ENCODE measurements at places on chromosomes 3 and 15. TPM values are rescaled to one million over a fixed set of nuclear protein-coding genes. Genes with fewer than 3 reads are reported as not detected.
A peak's percentile ranks its signal among the peaks of the same experiment; 100 is the strongest.

GRCh38 chr3:112633191-112633590 lies 7.8 kb downstream of the CCDC80 start:
- peak; percentile 26 for DNase-seq

- DNase-seq: no peak
Measured at GRCh38 chr3:23175341-23176083, 27.6 kb upstream of the UBE2E2 start.

DNA sequence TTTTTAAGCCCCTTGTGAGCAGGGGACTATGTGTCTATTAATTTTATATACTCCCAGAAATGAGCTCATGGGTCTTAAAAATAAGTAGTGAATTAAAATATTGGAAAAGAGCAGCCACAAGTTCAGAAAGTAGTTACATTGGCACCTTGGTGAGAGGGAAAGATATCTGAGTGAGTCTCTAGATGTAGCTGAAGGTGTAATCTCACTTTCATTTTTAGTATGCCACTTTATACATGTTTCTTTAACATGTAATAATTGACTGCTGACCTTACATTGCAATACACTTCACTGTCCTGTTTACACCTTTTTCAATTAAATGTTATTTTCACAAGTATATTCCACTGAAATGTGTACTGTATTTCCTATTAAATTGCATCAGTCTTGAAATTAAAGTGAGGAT lies 12.1 kb upstream of the PAK6 start:
- DNase-seq: no peak

DNA sequence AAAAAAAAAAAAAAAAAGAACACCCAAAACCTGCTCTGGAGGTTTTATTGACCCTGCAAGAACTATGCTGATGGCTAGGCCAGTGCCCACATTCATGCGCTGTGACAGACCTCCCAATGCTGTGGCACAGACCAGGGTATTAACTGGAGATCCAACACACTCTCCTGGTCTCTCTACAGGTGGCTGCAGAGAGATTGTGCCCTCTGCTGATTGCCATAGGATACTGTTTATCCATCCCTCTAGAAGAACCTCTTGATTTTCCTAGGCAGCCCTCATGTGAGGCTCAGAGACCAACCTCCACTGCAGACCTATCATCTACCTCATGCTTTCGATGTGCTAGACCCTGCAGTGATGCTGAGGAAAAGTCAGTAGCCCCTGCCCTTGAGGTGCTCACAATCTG lies 125.5 kb upstream of the TRIM42 start:
- no peak for DNase-seq

GRCh38 chr3:163196815-163197374 lies 1700.3 kb downstream of the OTOL1 start:
- DNase-seq: no peak

- peak; percentile 50 for DNase-seq
Measured at GRCh38 chr15:72271895-72272212, 500 bp downstream of the PARP6 start.

GRCh38 chr15:77023576-77024272 lies 28.8 kb downstream of the PSTPIP1 start:
- no peak for DNase-seq

GRCh38 chr3:58035524-58036255 lies 27.5 kb downstream of the FLNB start:
- DNase-seq: peak; percentile 76

GRCh38 chr3:110588906-110589305 lies 482.7 kb upstream of the NECTIN3 start:
- DNase-seq: no peak

DNA sequence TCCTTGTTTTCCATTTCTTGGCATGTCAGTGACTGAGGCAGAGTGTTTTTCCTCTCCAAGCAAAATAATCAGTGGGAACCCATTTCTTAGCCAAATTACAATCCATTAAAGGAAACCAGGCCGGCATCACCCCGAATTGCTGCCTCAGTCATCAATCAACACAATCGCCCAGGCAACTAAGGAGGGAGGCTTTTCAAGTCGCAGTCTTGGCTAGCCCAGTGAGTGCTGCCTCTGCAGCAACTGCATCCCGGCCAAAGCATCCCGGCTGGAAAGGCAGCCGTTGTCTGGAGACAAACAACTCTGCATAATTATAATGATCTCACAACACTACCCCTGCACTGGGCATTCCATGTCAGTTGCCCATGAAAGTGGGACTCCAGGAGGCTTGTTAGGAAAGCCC lies 213.5 kb upstream of the PRICKLE2 start:
- no peak for DNase-seq

DNA sequence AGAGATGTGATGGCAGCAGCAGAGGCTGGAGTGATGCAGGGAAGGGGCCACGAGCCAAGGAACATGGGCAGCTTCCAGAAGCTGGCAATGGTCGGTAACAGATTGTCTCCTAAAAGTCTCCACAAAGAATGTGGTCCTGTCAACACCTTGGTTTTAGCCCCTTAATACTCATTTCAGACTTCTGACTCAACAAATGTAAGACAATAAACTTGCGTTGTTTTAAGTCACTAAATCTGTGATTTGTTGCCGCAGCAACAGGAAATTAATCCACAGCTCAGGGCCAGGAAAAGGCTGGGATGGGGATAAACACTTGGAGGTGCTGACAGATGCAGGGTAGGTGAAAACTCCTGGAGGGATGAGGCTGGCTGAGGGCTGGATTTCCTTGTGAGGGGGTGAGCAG lies 69.9 kb downstream of the OXNAD1 start:
- peak; percentile 85 for DNase-seq

DNA sequence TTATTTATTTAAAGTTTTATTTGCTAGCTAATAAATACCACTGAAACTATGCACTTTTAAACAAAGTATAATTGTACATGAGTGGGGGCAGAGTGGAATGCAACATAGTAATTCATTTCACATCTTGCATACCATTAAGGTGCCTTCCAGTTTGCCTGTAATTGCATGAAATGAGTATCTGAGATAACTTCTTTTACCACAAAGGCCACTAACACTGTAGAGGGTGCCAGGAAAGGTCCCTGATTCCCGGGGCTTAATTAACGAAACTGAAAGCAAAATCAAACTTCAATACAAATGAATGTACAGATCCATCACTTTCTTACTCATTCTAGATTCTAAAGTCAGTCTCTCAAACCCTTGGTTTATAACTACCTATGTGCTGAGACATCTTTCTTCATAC lies 2.1 kb downstream of the CD47 start:
- DNase-seq: peak; percentile 50

GRCh38 chr3:72719137-72719536 lies 129.1 kb downstream of the SHQ1 start:
- DNase-seq: no peak

DNA sequence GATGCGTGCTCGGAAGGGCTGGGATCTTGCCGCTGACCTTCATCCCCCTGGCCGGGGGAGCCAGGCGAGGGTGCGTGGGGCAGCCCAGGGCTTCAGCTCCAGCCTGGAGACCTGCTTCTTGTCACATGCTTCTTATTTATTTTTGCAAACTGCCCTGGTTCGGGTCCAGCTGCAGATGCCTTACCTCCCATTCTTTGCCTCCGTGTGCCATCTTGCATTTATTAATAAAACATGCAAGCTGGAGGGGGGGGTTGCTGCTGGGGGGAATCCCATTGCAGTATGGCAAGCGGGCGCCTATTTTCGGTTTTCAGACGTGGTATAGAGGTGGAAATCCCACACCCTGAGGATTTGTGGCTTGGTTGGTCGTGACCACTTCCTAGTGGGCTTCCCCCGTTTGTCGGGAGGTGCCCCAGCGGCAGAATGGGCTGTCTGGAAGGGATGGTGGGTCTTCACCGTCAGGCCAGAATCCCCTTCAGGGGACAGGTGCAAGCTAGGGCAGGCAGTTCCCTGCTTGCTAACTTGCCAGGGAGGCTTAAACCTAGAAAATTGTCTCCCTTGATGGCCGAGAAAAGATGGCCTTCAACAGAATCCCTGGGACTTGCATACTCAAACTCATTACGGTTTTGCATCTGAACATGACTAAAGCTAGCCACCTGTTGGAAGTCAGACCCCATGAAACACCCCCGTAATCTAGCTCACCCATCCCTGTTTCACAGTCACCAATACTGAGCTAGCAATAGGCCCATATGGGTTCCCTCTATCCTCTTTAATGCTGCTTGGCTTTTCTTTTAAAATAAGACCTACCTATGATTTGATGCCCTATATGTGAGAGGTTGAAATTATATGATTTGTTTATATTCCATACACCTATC lies 569 bp downstream of the TMEM266 start:
- no peak for DNase-seq

GRCh38 chr15:91852741-91853510 lies 582 bp upstream of the SLCO3A1 start:
- peak; percentile 86 for DNase-seq

- no peak for DNase-seq
Measured at GRCh38 chr3:170277833-170278580, 55.8 kb downstream of the PRKCI start.

- no peak for DNase-seq
Measured at GRCh38 chr3:77377717-77378116, 337.8 kb downstream of the ROBO2 start.

DNA sequence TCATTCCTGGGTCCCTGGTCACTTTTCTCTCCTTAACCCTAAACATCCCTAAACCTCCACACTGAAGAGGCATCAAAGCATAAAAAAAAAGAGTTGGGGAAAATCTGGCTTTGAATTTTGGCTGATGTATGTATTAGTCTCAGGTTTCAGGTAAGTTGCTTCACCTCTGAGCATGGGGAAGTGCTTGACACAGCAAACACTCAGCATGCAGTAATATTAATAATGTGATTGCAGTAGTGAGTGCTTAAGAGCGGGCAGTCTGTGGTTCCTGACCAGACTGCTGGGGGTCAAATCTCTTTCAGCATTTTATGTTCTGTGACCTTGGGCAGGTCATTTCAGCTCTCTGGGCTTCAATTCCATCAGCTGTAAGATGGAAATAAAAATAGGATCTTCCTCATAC lies 467.9 kb downstream of the SOX2 start:
- DNase-seq: no peak

DNA sequence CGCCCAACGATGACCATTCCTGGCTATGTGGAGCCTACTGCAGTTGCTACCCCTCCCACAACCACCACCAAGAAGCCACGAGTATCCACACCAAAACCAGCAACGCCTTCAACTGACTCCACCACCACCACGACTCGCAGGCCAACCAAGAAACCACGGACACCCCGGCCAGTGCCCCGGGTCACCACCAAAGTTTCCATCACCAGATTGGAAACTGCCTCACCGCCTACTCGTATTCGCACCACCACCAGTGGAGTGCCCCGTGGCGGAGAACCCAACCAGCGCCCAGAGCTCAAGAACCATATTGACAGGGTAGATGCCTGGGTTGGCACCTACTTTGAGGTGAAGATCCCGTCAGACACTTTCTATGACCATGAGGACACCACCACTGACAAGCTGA lies 22.6 kb upstream of the BSN start:
- DNase-seq: no peak

GRCh38 chr15:63922261-63922904 lies 88.6 kb upstream of the HERC1 start:
- DNase-seq: no peak

- DNase-seq: peak; percentile 78
Measured at GRCh38 chr3:107993771-107994170, 97.1 kb downstream of the CD47 start.

- DNase-seq: no peak
Measured at GRCh38 chr3:134881305-134881704, 86.2 kb downstream of the EPHB1 start.

DNA sequence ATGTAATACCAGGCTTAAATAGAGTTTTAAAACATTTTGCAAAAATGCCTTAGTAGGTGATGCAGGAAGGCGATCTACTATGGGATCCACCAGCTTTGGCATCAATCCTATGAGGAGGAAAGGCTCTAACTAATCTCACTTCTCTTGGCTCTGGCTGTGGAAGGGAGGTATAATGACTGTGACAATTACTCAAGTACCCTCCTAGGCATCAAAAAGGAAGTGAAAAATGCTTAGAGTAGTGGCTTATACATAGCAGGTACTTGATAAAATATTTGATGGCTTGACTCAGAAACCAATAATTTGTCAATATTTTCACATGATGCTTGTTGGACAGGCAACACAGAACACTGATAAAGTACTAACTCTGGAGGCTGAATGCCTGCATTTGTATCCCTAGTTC lies 34.1 kb upstream of the SERPINI2 start:
- no peak for DNase-seq

DNA sequence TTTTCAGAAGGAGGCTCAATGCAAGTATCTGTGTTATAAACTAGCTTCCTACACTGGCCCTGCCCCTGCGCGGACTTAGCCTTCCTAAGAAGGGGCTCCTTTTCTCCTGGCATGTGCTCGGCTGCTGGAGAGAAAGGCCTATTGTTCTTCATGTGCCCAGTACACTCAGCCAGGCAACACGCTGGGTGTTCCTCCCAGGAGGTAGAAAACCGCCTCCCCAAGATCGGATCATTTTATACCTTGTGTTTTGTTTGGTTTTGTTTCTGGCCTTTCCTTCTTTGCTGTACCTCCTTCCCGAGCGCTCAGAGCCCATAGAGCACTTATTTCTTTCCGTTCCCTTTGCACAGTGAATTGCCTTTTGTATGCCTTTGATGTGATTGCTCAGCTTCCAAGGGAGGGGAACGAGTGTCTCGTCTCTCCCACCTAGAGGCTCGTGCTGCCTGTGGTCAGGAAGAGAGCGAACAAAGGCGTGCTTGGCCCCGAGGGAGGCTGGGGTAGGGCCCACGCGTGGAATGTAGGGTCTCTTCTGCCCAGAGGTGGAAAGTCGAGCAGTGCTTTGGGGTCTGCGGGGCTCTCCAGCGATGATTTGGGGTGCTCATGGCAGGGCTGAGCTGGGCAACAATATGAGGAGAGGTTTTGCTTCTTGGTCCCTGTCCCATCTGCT lies 30.0 kb downstream of the CCNL1 start:
- no peak for DNase-seq

GRCh38 chr15:99556011-99556410 lies 9.8 kb upstream of the MEF2A start:
- DNase-seq: no peak

GRCh38 chr3:185830018-185830797 lies 5.4 kb upstream of the IGF2BP2 start:
- DNase-seq: no peak

Gene CSK
- total RNA-seq: 18.0 TPM

Gene IRAK2
- 2.1 TPM for total RNA-seq

Gene GOLGA6L10
- total RNA-seq: under 0.01 TPM

Gene LEKR1
- 0.32 TPM for total RNA-seq

Gene PLD1
- total RNA-seq: 1.8 TPM

Gene SPINK8
- not detected for total RNA-seq

Gene SETMAR
- 12.5 TPM for total RNA-seq

Gene SERINC4
- total RNA-seq: not detected

Gene MFGE8
- total RNA-seq: 355 TPM

Gene C3orf49
- not detected for total RNA-seq

Gene DNASE1L3
- total RNA-seq: not detected

Gene ANKRD34C
- total RNA-seq: not detected

Gene SPATA12
- not detected for total RNA-seq

Gene DAZL
- not detected for total RNA-seq

Gene ZNF106
- total RNA-seq: 35.7 TPM

Gene LINGO1
- not detected for total RNA-seq
